Stimulated activated CD8-positive, alpha-beta memory T cell treated with anti-CD3 and anti-CD28 coated beads, Interleukin-4, amount 100 ng/mL, for 1 hour (primary cell): ENCODE measurements at places on chromosomes 2 and 18.

DNA sequence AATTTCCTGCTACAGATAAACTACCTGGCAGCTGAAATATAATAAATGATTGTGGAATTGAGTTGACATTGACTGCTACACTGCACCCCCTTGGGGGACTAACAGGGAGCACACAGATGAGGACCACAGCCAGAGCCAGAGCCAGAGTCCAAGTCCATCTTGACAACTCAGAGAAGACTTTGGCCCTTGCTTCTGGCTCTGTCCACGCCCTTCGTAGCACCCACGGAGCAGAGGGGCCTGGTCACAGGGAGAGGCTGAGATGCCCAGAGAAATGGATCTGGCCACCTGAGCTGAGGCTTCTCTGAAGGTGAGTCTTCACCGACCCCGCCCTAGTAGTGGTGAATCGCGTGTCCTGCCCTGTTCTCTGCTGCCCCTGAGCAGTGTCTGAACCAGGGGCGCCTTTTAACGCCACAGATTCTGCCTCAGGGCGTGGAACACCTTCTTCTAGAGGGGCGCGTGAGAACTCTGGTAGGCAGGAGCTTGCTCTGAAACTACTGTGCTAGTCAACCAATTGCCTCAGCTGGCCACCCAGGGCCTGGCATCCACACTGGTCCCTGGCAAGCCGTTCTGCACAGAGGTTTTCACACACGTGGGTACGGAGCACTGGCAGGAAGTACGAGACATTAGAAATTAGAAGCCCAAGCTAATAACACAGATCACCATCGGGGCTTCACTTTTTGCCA lies 35.7 kb upstream of the MAT2A start:
- no peak for DNase-seq

DNA sequence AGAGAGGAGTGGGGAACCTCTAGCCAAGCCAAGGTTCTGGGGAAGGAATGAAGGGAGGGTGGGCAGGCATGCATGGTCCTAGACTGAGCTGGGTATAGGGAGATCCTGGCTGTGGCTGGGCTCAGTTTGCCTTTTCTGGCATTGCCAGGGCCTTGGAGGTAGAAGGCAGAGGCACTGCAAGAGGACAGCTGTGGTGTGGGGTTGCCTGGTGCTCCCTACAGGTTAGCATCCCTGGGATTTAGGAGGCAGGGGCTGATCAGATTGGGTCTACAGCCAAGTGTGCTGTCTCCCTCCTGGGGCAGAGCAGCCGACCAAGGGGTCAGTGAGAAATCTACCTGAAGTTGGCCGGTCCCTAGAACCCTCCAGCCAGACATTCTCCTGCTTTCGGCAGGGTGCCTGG lies 15.9 kb downstream of the ABCG8 start:
- no peak for DNase-seq

DNA sequence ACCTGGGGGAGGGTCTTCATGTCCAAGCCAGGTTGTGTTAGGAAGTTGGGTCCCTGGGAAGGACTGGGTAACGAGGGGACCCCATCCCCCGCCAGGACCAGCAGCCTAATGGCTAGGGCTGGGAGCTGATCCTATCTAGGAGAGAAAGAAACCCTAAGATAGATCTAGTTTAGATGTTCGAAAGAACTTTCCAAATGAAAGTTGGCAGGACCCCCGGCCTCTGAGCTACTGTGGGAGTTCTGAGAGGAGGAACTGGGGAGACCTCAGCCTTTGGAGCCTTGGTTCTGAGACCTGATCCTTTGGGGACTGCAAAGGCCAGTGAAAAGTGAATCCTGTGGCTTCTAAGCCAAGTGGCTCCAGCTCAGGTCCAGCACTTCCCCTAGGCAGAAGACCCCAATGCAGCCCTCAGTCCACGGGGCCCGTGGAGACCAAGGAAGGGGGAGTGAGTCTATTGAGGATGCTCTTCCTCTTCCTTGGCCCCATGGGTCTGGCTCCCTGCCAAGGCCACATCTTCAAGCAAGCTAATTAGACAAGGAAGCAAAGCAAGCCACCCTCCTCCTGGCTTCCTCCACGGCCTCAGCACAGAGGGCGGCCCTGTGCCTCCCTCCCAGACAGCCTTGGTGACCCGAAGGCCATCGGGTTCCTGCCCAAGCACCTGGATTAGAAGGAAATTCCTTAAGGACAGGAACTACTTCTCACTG lies 23.5 kb downstream of the CCT7 start:
- no peak for DNase-seq

DNA sequence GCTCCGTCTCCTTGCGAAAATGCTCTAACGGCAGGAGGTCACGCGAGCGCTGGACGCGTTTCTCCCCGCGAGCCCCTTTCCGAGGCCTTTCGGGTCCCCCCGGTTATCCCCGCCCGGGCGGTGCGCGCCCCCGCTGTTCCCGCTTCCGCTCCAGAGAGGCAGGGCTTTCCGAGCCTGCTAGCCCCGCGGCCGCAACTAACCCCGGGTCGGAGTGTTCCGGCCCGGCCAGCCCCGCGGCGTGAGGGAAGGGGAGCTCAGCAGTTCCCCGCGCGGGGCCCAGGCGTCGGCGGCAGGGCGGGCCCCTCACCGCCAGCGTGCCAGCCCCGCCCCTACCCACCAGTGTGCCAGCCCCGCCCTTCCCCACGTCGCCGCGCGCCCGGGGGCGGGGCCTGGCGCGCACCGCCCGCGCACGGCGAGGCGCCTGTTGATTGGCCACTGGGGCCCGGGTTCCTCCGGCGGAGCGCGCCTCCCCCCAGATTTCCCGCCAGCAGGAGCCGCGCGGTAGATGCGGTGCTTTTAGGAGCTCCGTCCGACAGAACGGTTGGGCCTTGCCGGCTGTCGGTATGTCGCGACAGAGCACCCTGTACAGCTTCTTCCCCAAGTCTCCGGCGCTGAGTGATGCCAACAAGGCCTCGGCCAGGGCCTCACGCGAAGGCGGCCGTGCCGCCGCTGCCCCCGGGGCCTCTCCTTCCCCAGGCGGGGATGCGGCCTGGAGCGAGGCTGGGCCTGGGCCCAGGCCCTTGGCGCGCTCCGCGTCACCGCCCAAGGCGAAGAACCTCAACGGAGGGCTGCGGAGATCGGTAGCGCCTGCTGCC lies at the start of gene MSH6:
MSH6 (plus strand) TSS at position 475 of the 815 bp plus-strand sequence; CDS start at position 564, 89 bp downstream.
- DNase-seq = peak; percentile 63

DNA sequence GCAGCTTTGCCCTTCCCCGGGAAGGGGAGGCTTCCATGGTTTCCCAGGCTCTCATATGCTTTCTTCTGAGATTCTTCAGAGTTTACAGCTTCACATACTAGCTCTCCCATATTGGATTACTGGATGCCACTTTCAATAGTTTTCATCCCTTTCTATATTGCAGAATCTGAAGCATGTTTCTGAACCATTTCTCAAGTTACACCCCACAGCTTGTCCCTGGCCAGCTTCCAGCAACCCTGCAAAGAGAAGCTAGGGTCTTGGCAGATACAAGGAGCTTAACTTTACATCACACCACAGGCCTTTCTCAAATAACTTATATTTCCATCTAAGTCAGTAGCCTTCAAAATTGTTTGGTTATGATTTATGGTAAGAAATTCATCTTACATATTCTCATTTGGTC lies 39.6 kb downstream of the LHCGR start:
- no peak for DNase-seq

GRCh38 chr2:101559551-101559950 lies 84.6 kb upstream of the RFX8 start:
- DNase-seq = no peak

- no peak for DNase-seq
These were observed 460.7 kb downstream of the BCL11A start for GRCh38 chr2:60092781-60093180.

- no peak for DNase-seq
These were observed 17.7 kb upstream of the ZDBF2 start for GRCh38 chr2:206256706-206257205.

DNA sequence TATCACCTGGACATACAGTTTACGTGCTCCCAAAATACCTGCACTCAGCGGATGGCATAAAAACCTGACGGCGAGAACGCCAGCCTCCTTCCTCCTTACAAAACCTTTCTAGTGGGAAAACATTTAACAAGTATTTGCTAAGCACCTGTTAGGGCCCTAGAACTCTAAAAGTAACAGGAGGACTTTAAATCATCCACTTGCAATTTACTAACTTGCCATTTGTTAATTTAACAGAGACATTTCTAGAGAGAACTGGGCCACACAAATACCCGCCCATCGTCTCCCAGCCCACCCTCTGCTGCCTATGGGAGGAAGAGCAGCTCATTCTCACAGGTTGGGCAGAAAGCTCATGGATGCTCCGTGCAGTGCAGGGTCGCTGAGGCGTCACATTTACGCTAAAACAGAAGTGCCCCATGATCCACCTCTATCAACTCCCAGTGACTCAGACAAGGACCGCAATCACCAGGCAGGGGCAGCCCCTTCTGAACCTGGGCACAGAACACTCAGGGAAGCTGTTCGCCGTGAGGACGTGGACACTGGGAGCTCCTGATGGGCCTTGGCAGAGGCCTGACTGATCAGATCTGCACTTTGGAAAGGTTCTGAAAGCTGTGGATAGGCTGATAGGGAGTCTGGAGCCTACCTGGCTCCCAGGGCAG lies 106.9 kb downstream of the HDAC4 start:
- no peak for DNase-seq
